Activated CD4-positive, alpha-beta T cell treated with anti-CD3 and anti-CD28 coated beads, Interleukin-2, amount 10 ng/mL, durations not matched to agents 7 days and 5 days (primary cell): ENCODE measurements at places on chromosomes 1 and 21.

- no peak for DNase-seq
Measured at GRCh38 chr1:222047366-222047765, 305.5 kb upstream of the DUSP10 start.

- DNase-seq: no peak
Measured at GRCh38 chr1:201955729-201956143, 433 bp downstream of the TIMM17A start.

DNA sequence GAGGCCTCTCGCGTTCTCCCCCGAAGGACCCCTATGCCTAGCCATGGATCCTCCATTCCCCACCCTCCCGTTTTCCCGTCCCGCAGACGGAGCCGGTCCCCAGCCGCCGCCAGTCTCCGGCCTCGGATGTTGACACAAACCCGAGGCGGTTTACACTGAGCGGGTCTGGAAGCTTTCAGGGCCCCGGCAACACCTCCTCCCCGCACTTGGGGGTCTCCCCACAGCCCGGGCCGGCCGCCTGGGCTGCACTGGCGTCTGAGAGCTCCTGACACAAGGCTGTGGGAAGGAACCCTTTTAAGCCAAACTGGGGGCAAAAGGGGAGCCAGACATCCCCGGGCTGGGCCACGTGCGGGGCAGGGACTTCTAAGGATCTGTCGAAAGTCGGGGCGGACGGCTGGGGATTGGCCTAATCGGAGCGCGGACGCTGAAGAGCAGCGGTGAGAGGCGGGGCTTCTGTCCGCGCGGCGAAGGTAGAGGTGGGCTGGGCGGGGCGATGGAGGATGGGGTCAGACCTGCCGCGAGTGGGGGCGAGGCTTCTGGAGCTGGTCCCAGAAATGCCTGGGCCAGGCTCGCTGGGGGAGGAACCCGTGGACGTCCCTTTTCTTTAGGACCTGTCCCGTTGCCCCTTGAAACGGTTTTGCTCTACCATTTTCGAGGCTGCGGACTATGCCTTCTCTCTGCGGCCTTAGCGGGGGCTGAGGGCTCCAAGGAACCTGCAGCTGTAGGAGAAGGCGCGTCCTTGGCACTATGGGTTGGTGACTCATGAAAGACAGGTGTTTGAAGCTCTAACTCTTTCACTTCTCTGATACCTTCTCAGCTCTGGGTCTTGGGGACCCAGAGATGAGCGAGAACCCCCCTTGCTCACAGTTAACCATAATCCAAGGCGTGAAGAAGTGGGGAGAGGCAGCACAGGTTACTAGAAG is 1.2 kb upstream of the HPCAL4 start:
- DNase-seq: no peak

DNA sequence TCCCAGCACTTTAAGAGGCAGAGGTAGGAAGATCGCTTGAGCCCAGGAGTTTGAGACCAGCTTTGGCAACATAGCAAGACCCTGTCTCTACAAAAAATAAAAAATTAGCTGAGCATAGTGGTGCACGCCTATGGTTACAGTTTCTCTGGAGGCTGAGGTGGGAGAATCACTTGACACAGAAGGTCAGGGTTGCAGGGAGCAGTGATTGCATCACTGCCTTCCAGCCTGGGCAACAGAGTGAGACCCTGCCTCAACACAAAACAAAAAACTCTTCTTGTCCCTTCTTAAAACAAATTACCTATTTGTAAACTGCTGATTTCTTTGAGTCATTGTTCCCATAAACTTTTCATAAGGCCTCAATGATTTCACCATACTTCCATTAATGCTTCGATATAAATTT is 18.7 kb downstream of the PRKAA2 start:
- DNase-seq: no peak

- no peak for DNase-seq
Measured at GRCh38 chr1:105436589-105437259, 1619.8 kb upstream of the PRMT6 start.

DNA sequence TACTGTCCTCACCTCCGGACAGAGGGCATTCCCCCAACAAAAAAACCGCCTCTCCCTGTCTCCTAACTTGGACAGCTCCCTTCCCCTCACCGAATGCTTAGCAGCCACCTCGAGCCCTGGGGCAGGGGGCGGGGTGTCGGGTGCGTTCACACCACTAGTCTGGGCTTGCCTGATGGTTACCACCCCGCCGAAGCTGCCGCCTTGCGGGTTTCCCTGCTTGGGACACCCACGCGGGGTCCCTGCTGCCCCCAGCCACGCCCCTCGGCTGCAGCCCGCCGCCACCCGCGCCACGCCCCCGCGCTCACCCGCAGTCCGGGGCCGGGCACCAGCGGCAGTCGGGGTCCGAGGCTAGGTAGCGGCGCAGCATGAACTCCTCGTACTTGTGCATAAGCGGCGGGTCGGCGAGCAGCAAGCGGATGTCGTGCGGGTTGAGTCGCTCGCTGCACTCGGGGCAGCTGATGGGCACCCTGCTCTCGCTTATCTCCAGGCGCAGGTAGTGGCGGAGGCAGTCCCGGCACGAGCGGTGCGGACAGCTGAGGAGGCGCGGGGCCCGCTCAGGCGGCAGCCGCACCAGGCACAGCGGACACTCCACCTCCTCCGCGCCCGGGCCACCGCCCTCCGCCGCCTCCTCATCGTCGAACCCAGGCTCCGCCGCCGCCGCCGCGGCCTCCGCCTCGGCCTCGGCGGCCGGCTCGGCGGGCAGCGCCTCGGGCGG is 706 bp downstream of the RNF19B start:
- DNase-seq: peak; percentile 67

DNA sequence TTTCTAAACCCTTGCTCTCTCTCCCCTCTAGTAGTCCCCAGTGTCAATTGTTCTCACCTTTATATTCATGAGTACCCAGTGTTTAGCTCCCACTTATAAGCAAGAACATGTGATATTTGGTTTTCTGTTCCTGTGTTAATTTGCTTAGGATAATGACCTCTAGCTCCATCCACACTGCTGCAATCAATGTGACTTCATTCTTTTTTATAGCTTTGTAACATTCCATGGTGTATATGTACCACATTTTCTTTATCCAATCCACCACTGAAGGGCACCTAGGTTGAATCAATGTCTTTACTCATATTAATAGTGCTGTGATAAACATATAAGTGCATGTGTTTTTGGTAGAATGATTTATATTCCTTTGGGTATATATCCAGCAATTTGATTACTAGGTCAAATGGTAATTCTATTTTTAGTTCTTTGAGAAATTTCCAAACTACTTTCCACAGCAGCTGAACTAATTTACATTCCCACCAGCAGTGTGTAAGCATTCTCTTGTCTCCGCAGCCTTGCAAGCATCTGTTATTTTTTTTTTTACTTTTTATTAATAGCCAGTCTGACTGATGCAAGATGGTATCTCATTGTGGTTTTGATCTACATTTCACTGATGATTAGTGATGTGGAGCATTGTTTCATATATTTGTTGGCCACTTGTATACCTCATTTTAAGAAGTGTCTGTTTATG is 277.8 kb downstream of the LTN1 start:
- DNase-seq: no peak

GRCh38 chr1:58754683-58755467 is 29.0 kb downstream of the JUN start:
- peak; percentile 48 for DNase-seq

DNA sequence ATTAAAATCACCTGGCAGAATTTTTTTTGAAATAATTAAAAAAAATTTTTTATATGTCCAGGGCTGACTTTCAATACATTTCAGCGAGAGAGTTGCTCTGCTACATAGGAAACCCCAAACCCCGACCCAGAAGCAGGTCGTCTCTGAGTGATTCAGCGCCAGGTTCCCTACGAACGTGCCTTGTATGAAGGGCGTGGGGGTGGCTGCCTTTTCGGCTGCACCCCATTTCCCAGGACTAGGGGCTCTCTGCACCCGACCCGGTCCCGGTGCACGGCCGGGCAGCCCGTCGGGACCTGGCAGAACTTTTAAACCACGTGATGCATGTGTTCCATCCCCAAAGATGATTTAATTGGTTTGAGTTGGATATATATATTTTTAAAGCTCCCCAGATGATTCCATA is 15.8 kb upstream of the SCYL3 start:
- no peak for DNase-seq

- DNase-seq: no peak
Measured at GRCh38 chr1:39141925-39142324, 62.6 kb upstream of the MACF1 start.

GRCh38 chr1:29575826-29576225 is 339.5 kb downstream of the PTPRU start:
- DNase-seq: no peak

DNA sequence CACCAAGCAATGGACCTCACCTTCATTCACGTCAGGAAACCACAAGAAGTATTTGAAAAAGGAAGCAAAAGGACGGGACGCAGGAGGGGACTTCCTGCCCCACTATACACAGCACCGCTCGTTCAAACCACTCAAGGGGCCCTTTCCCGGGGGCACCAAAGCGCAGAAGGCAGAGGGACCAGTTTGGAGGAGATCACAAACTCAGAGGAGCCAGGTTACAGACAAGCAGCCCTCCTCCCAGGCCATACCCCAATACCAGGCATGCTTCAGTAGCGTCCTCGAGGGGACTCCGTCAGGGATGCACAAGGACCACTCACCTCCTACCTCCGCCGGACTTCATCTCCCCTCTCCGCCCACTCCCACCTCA is 685 bp downstream of the CRTC2 start:
- peak; percentile 46 for DNase-seq

GRCh38 chr1:20578721-20579395 is 10.0 kb upstream of the CDA start:
- no peak for DNase-seq

DNA sequence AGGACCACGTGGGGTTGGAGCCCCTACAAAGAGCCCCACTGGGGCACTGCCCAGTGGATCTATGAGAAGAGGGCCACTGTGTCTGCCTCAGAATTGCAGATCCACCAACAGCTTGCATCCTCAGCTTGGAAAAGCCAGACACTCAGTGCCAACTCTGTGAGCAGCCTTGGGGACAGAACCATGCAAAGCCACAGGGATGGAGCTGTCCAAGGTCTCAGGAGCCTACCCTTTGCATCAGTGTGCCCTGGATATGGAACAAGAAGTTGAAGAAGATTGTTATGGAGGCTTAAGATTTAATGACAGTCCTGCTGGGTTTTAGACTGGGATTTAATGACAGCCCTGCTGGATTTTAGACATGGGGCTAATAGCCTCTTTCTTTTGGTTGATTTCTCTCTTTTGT is 1670.9 kb downstream of the PLA2G4A start:
- DNase-seq: no peak

DNA sequence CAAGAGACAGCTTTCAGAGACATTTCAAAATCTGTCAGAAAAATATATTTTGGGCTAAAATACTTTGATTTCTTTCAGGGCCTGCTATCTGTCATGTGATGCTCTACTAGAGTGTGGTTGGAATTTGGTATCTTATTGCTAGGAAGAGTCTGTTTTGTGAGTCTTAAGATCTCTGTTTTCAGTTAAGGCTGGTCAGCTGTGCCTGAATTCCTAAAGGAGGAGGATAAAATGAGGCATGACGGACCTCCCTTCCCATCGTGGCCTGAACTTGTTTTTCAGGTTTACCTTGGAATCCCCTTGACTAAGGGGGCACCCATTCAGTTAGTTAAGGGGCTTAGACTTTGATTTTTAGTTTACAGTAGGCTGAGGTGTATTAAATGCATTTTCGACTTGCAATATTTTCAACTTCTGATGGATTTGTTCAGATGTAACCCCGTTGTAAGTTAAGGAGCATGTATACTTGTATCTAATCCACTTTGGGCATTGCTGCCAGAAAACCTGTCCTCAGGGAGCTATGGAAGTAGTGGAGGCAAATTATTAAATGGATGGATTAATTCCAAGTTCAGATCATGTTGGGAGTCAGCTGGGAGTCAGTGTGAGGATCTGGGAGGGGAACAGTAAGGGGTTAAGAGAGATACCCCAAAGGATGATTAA is 18.3 kb downstream of the CAPN2 start:
- no peak for DNase-seq

DNA sequence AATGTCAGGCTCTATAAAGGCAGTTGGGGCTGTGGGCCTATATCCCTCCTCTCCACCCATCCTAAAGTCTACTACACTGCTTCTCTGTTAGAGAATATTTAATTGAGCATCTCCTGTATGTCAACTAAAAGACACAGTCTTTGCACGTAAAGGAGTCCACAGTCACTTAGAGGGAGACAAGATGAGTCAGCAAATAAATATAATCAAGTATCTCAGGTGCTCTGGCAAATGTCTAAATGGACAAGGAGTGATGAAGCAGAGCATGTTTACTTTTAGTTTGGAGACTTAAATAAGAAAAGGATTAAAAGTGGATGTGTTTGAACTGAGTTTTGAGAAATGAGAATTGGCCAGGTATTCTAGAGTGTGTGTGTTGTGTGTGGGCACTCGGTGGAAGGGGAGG is 41.8 kb upstream of the RAP1A start:
- no peak for DNase-seq

GRCh38 chr21:44696572-44696971 is 400 bp upstream of the KRTAP10-12 start:
- peak; percentile 2 for DNase-seq

GRCh38 chr1:201713086-201713810 is 115.7 kb upstream of the IPO9 start:
- no peak for DNase-seq

- no peak for DNase-seq
Measured at GRCh38 chr1:27832762-27833161, 2.2 kb downstream of the PPP1R8 start.

GRCh38 chr1:156055281-156056048 is 883 bp downstream of the LAMTOR2 start:
- no peak for DNase-seq

DNA sequence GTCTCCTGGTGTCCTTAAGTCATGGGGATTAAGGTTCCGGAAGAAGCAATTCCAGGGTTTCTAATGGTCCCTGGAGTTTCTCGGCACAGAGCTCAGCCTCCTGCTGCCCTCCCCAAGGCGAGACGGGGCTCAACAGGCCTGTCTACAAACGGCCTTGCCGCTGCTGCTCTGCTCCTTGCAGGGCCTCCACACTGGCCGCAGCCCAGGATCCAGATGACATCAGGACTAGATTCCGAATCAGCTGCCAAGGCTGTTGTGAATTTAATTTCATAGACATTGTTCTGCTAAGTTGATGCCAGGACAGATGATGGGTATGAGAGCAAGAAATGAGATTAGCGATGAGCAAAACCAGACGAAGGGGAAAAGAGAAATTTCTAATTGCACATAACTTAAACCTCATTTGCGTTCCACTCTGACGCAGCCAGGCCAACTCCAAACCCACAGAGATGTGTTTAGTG is 103.6 kb upstream of the BACE2 start:
- no peak for DNase-seq

GRCh38 chr1:13965770-13966398 is 265.9 kb downstream of the PRDM2 start:
- no peak for DNase-seq

GRCh38 chr1:151553659-151554058 is 13.6 kb downstream of the TUFT1 start:
- no peak for DNase-seq
